H9 (cell line): ENCODE measurements at places on chromosomes 1 and 21.

DNA sequence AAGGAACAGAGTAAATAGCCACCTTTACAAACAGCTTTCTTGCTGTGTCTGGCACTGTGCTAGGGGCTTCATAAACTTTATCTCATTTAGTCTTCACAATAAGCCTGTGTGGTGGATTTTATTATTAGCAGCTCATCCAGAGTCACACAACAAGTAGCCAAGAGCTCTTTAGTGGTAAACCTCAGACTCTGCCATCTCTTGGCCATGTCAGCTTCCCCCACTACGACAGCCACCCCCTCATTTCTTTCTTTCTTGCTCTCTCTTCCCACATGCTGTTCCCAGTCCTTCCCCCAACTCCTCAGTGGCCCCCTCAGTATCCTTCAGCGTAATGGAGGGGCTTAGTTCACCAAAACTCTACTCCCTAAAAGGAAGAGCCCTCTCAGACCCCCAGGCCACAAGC, 1.2 kb upstream of the ZNF683 start:
- no peak for DNase-seq

DNA sequence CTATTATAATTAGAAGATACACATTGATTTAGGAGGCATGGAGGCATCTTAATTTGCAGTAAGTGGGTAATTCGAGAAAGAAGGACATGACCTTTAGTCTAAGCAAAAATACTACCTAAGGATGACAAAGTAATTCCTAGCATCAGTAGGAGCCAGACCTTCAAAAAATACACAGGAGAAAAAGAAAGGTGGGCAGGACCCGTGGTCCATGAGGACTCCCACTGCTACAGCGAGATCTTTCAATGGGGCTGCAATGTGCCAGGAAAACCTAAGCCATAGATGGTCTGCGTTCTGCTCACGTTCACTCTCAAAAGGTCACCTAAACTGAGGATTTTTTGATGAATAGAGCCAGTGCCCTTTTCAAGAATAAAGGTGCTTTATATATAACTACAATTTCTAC, 10.6 kb upstream of the EXO1 start:
- DNase-seq: no peak

GRCh38 chr1:5286244-5286643, 631.8 kb downstream of the AJAP1 start:
- DNase-seq: no peak

GRCh38 chr21:45161038-45161945, 86.9 kb downstream of the ADARB1 start:
- peak; percentile 37 for DNase-seq

DNA sequence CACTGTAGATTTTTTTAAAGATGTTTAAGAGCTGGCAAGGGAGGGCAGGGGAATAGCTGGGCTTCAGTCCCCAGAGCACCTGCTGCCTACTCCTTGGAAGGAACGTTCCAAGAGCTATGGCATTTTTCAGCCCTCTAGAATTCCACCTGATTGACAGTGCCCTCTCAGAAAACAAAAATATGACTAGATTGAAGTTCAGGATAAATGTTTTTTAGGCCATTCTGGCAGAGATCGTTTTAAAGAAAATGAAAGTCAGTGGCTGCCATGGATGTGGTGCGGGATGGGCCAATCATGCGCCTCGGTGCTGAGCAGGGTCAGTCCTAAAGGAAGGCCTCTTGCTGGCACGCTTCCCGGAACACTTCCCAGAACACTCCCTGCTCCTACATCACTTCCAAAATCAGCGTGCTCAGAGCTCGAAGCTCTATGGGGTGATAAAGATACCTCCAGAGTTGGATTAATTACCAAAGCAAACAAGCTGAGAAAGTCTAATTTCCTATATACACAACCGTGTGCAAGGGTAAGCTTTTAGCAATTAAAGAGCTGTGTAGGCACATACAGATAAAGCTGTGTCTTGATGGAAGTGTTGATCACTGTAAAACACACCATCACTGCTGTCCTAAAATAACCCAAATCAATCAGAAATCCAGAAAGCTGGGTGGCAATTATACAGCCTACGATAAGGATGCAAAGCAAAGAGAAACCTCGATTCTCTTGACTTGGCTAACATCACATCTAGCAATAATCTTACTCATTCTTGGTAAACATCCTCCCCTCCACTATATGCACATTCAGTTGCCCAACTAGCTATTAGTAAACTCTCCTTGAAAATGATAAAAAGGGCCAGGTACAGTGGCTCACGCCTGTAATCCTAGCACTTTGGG, 34.6 kb downstream of the TGFBR3 start:
- DNase-seq: no peak

- no peak for DNase-seq
Observed at GRCh38 chr1:89149976-89150375, 24.1 kb upstream of the GBP2 start.

DNA sequence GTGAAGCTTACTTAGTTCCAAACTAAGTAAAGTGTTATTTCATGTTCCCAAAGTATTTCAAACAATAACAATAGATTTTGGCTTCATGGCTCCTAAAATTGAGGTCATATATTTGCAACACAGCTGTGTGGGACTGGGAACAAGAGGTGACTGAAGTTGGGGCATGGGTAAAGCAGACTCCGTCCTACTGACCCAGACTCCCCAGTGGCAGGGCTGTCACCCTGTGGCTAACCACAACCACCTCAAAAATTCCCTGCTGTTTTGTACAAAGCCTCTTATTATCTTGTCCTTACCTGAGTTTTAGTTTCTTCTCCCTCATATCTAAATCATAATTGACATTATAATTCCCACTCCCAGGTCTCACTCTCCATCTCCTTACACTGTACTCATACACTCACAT, 117.6 kb downstream of the PTGER3 start:
- no peak for DNase-seq

DNA sequence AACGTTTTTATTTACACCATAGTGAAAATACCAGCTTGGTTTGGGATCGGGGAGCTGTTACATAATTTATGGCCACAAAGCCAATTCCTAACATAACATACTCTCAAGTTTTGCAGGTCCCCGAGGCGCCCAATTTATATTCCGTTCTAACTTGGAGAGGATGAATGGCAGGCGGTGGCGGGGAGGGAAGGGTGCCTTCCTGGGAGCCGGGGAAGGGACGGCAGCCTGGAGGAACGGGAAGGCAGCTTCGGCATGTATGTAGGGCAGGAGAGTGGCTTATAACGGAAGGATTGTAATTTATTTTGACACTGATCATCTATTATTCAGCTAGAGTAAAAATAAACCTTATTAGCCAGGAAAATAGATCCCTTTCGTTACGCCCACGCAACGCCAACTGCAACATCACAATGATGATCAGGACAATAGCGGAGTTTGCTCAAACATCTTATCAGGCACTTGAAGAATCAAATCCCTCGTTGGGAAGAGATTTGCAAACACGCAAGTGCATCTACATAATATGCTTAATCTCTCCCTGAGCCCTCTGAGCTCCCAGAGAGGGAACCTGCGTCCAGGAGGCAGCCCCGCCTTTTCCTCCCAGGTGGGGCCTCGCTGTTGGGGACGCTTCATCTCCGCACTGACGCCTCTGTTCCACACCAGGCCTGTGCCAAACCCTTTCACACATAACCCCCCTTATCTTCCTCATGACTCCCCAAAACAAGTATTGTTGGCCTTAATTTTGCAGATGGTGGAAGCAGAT, 93.7 kb upstream of the C1orf174 start:
- no peak for DNase-seq

DNA sequence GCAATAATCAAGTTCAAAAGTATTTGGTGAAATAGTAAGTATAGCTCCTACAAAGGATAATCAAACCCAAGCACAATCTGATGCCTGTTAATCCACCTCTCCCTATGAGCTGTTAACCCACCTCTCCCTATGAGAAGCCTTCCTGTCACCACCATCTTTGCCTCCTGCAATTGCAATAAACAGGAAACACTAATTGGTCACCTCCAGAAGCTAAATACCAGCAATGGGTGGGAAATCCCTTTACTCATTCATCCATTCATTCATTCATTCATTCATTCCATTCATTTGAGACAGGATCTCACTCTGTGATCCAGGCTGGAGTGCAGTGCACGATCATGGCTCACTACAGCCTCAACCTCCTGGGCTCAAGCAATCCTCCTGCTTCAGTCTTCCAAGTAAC, 132.8 kb downstream of the RERE start:
- no peak for DNase-seq

GRCh38 chr1:24972221-24972914, 42.3 kb upstream of the RUNX3 start:
- DNase-seq: no peak

GRCh38 chr1:1304331-1305299, 3.1 kb downstream of the ACAP3 start:
- peak; percentile 85 for DNase-seq

GRCh38 chr1:228935855-228936727, 200.8 kb downstream of the RHOU start:
- no peak for DNase-seq

- no peak for DNase-seq
Observed at GRCh38 chr1:185284116-185284515, 32.9 kb downstream of the IVNS1ABP start.

GRCh38 chr1:201505503-201505890, 1.4 kb downstream of the CSRP1 start:
- DNase-seq: peak; percentile 49

DNA sequence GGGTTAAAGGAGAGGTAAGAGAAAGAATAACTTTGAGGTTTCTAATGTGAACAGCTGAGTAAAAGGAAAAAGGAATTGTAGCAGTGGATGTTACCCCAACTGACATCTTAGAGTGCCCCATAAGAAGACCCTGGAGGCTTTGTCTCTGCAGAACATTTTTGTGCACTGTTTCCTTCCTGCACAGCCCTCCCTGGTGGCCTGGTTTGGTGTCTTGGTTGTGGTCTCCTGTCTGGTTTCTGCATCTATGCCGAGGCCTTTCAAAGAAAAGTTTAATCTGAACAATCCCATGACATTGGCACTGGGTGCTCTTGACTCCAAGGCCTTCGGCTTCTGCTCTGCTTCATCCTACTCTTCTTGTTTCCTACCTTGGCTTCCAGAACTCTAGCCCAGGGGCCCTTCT, 57.8 kb downstream of the RHOU start:
- no peak for DNase-seq

DNA sequence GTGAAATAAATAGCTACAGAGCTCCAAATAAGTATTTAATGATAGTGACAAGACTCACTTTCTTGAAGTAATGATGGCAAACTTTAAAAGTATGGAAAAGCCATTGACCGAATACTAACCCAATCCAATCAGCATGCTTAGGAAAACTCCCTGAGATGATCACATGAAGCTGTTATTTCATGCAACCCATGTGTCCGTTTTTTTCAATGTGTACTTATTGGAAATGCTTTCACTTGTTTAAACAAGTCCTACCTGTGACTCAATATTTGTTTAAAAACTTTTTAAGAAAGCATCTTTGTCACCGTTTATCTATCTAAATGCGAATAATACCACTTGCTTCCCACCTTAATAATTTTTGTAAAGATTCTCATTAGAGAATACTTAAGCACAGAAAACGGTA, 185.8 kb downstream of the NRIP1 start:
- no peak for DNase-seq

GRCh38 chr1:114322734-114323133, 169.1 kb upstream of the SYT6 start:
- DNase-seq: no peak

DNA sequence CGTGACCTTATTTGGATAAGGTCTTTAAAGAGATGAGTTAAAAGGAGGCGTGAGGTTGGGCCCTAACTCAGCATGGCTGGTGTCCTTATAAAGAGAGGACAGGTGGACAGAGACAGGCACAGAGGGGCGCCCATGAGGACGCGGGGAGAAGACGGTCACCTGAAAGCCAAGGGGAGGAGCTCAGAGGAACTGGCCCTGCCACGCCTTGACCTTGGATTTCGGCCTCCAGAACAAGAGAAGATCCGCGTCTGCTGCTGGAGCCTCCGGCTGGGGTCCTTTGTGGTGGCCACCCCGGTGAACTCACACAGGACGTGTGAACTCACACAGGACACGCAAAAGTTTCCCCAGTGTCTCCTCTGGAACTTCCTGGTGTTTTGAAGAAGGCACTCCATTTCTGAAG, 122.7 kb downstream of the SIK1 start:
- no peak for DNase-seq

DNA sequence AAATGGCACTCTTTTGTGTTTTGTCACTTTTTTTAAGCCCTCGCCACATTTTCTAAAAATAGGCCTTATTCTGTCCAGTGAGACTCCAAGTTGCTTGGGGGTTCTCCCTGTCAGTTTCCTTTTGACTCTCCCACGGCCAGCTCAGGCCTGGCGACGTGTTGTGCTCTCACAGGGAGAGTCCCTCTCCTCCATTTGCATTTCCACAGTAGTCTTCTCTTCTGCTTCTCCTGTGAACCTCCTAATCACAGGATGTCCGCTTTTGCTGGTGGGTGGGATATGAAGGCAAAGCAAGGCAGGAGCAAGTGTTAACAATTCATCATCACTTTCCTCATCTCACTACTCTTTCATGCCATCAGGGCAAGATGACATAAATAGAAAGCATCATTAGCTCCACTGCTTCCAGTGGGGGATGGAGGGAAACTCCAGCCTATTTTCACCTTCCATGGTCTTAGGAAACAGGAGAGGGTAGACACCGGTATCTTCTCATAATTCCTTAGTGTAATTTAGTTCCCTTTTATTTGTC, 99.8 kb downstream of the INTS7 start:
- DNase-seq: no peak

DNA sequence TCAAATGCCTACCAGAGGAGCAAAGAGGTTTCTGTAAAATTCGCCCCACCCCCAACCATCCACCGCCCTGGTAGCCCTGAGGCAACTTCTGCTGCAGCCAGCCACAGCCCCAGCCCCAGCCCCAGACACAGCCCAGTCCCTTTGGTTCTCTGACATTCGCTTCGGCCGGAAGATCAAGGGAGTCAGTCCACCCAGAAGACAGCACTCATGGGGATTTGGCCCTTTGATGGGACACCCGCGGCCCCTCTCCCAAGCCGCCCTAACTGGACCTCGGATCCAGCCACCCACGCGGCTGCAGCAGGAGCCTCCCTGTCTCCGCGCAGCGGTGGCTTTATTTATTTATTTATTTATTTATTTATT, 3881.0 kb downstream of the SRGAP2C start:
- DNase-seq: no peak

DNA sequence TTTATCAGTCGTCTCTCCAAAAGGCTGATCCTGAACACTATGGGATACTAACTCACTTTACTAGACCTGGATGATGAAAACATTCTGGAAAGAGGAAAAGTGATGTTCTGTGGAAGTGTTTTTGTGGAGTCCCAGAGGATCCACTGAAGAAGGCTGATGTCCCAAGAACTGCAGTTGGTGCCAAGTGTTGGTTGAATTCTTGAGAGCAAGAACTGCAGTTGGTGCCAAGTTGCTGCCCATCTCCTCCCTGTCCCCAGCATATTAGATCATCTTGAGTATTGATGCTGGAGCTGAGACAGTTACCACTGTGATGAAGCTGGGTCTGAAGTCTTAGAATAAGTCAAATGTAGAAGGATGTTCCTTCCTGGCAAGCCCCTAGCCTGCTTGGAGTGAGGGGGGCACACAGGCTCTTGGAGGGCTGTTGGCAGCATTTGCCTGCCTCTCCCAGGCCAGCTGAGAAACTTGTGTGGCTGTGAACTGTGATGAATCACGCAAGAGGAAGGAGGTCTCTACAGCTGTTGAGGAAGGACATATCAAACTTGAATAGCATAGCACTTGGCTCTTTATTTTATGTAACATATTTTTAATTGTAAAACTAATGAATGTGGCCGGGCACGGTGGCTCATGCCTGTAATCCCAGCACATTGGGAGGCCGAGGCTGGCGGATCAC, 48.1 kb downstream of the DNAJC6 start:
- DNase-seq: no peak

GRCh38 chr21:33682992-33683627, 40.8 kb downstream of the ITSN1 start:
- no peak for DNase-seq

- no peak for DNase-seq
Observed at GRCh38 chr1:21302747-21303715, 12.8 kb upstream of the ECE1 start.

- no peak for DNase-seq
Observed at GRCh38 chr1:8247811-8248436, 70.0 kb upstream of the SLC45A1 start.
